ENCODE measurements at places on chromosomes 12 and 14.
A peak's percentile ranks its signal among the peaks of the same experiment; 100 is the strongest.

DNA sequence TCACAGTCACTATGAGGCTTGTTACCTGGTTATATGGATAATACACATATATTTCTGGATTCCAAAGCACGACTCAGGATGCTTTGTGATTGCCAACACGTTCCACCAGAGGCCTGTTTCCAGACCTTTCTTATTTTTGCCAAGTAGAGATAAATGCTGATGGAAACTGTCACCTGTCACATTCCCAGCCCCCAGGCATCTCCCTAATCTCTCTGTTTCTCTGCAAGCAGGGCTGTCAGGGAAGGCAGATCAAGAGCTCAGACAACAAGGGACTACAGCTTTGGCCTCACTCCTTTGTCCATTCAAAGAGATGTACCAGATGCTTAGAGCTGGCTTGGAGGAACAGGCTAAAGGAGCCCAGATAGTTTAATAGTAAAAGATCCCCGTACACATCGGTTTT is 21.8 kb upstream of the DDHD1 start:
- no peak for DNase-seq

DNA sequence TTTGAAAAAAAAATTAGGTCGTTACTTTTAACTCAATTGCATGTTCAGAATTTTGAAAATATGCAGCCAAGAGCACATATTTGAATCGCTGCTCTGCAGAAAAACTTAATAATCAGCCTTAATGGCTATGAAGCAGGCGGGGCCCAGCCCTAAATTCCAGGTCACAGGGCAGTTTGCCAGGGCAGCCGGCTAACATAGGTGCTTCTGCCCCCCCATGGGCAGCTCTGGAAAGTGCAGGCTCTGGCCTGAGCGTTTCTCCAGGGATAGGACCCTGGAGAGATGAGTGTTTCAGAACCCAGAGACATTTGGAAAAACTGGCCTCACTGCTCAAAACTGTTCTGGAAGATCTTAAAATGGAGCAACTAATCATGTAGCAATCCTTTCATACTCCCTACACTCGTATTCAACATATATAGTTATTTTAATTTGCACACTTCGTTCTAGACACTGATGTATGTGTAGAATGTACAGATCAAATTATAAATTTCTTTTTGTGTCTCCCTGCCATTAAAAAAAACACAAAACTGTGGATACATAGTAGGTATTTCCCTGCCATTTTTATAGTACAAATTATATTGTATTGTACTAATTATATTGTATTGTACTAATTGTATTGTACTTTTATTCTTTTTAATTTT is 26.0 kb upstream of the PTGR2 start:
- DNase-seq: peak; percentile 51

DNA sequence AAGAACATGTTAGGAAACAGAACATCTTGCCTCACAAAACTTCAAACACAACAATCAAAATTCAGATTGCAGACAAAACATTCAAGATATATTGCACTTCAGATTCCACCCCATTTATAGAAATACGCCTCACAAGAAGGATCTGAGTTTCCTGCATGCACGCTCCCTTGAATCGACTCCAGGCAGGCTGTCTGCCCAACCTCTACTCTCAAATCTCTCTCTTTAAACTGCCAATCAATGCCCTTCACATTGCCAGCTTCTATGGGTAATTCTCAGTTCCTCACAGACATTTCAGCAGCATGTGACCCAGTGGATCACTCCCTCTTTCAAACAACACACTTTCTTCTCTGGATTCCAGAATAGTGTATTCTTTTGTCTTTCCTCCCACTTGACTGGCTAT is 184.1 kb downstream of the PRKD1 start:
- DNase-seq: no peak

- DNase-seq: no peak
Observed at GRCh38 chr14:55285048-55285652, 13.9 kb downstream of the FBXO34 start.

DNA sequence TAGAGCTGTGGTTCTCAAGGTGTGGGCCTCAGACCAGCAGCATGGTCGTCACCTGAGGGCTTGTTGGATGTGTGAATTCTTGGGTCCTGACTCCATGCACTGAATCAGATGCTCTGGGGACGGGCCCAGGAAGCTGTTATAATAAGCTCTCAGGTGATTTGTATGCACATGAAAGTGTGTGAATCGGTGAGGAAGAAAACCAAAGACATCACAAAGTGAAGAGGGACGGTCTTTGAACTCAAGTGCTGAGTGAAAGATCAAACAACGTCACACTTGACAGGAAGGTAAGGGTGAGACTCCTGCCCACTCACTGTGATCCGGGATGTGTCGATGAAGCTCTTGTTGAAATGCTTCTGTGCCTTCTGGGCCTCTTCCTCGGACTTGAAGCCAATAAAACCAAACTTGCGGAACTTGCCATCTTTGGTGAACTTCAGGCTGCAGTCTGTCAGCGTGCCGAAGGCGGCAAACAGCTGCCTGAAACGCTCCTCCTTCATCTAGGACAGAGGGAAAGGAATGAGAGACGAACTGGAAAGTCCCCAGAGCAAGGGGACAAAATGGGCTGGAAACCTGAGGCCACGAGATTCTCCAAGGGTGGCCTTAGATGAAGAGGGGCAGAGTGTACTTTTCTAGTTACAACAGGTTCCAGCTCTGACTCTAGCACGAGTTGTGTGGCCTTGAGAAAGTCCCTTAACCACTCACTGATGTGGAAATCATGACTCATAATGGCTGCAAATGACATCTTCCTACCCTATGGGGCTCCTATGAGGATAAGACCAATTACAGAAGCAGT is 4.0 kb downstream of the RBM19 start:
- no peak for DNase-seq

GRCh38 chr14:76924371-76925096 is 98.3 kb downstream of the LRRC74A start:
- DNase-seq: no peak

Measured in stimulated activated CD8-positive, alpha-beta memory T cell treated with anti-CD3 and anti-CD28 coated beads, Interleukin-12 subunit alpha, Interleukin-12 subunit beta, amount 100 ng/mL, for 4 hours (primary cell).